ENCODE measurements at places on chromosomes 16 and 17.

GRCh38 chr16:51937771-51938170 lies 609.2 kb downstream of the TOX3 start:
- no peak for DNase-seq

- DNase-seq = no peak
Measured at GRCh38 chr16:75340741-75341491, 89.5 kb upstream of the BCAR1 start.

GRCh38 chr17:27945333-27945616 lies 52.1 kb upstream of the LYRM9 start:
- DNase-seq = no peak

GRCh38 chr16:14344292-14344691 lies 273.2 kb downstream of the MRTFB start:
- DNase-seq = no peak

DNA sequence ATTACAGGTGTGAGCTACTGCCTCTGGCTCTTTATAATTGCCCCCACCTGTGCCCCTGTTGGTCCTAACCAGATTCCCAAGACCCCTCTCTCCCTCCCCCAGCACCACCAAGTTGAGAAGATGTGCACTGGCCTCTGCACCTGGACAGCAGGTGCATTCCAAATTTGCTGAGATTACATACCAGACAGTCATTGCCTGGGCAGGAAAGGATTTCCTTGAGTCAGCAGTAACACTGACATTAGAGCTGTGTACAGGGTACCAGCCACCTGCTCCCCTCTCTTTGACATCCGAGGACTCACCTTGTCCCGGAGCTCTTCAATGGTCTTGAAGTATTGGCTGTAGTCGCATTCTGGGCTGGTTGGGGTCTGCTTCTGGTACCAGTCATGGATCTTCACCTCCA lies 659 bp downstream of the KRT15 start:
- DNase-seq = no peak

- DNase-seq = no peak
Measured at GRCh38 chr17:73552300-73553048, 91.8 kb downstream of the SDK2 start.

DNA sequence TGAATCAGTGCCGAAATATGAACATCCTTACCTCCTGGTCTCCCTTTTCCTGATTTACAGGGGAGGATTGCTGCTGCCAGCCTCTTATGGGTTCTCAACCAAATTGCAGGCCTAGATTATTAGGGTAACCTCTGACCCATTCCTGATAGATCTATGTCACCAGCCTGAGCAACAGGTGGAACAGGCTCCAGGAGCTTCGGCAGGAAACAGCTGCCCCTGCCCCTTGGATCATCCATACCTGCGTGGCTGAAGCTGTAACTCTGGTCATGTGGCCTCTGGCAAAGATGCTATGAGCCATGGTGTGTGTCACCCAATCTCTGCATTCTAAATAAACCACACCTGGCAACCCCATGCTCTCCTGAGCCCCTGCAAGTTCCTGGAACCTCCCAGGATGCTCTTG lies 18.4 kb upstream of the RBBP6 start:
- no peak for DNase-seq

- DNase-seq = no peak
Measured at GRCh38 chr16:53053967-53054669, 673 bp upstream of the CHD9 start.

DNA sequence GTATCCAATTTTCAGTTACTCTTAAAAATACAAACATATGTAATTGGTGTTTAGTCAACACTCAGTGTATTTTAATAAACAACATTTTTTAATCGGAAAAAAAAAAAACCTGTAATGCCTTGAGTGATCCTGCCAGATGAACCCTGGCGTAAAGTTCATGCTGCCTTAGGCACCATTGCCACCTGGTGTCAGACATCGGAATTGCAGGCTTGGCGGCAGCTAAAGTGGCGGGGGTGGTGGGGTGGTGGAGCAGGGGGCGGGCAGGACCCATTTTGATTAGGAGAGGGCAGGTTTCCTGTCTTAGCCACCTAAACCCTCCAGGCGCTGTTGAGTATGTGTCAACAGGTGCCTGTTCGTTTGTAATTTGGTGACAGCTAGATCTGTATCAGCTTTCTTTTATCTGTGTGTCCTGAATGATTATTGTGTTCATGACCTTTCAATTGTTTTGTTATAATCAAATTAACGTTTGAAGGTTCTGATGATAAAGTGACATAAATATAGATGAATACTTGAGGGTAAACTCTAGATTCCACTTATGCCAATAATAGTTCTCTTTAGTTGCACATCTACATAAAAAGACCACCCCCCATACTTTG lies 588.7 kb downstream of the CDH13 start:
- DNase-seq = peak; percentile 27

- DNase-seq = no peak
Measured at GRCh38 chr17:70024253-70024652, 50.8 kb upstream of the KCNJ16 start.

GRCh38 chr16:87037012-87037411 lies 280.2 kb downstream of the C16orf95 start:
- DNase-seq = no peak

- DNase-seq = no peak
Measured at GRCh38 chr17:83036193-83036592, 43.2 kb upstream of the METRNL start.

DNA sequence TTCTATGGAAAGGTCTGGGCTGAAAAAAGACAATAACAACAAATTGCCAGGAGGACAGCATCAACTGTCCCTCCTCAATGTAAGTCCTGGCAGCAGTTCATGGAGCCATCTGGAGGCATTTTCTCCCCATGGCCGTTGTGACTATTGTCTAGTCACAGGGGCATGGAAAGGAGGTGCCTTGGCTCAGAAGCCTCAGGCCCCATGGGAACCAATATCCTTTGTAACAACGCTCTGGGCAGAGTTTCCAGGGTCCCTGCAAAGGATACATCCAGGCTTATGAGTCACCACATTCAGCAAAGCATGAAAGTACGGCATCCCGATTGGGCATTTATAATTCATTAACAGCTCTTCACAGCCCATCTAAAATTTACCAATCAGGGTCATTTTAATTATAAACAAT lies 85.2 kb downstream of the GLG1 start:
- no peak for DNase-seq

- DNase-seq = no peak
Measured at GRCh38 chr16:31331141-31331764, 23.7 kb upstream of the ITGAX start.

- DNase-seq = no peak
Measured at GRCh38 chr17:33039874-33040273, 48.2 kb downstream of the SPACA3 start.

- no peak for DNase-seq
Measured at GRCh38 chr17:48051706-48052486, 3.7 kb downstream of the NFE2L1 start.

- no peak for DNase-seq
Measured at GRCh38 chr17:73803964-73804435, 159.8 kb upstream of the SDK2 start.

DNA sequence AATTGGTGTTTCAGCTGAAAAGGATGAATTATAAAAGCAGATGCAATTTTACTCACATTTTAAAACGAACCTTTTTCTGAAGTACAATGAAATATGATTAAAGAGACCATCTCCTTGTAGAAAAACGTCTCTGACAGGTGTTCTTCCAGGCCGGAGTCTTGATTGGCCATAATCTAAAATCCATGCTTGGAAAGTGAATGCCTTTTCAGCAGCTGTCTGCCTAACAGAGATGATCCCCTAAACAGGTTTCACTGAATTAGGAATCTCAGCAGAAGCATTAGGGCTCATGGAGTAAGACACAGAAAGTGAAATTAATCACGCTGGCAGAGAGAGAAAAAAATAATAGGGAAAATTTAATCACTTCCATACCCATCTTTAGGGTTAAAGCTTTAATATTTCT lies 39.3 kb upstream of the IRX5 start:
- no peak for DNase-seq

DNA sequence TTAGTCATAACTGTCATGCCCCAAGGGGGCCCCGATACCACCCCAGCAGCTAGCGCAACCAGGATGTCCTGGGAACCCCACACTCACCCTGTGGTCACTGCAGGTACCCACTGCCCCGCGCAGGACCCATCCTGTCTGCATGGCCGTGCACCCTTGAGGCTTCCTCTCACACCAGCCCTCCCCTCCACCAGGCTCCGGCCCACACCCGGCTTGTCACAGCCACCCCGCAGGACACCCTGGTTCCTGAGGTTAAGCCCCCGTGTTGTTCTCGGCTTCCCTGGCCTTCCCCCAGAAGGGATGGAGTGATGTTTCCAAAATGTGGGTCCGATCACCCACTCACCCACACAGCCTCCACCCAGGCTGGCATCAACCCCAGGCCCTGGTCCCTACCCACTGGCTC lies 7.5 kb downstream of the DNASE1L2 start:
- DNase-seq = no peak

Data from CD4-positive, alpha-beta T cell treated with Interleukin-15 for 4 hours (primary cell).